NCI-H1694 (cell line): ENCODE measurements at places on chromosomes 1 and 21.
A peak's percentile ranks its signal among the peaks of the same experiment; 100 is the strongest.

DNA sequence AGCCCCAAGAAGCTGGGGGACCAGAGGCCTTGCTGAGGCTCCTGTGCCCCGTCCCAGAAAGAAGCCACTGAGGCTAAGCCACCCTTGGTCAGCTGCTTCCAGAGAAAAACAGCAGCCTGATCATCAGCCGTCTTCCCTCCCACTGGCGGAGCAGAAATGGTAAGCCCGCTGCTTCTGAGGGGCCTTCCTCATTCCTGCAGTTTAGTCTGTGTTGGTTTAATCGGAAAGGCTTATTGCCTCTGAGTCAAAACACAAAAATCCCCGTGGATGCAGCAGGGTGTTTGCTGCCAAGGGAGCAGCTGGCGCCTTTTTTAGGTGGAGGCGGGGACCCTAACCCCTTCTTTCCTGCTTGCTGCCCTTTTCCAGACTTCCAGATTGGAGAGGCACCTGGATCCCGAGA lies 33.9 kb downstream of the SPSB1 start:
- peak; percentile 8 for DNase-seq

DNA sequence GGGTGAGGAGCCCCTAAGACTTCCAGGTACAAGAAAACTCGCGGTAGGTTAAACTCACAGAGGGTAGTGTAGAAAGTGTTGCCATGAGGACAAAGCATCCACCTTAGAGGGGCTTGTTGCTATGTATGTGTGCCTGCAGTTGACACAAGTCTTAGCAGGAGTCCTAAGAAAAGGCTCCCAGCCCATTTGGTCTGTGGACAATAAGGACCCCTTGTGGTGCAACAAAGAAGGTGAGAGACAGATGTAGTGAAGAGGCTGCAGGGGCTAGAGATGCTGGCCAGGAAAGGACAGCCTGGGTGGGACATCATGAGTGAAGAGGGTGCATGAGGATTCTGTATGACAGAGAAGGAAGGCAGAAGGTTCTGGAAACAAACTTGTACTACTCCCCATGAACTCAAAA lies 36.3 kb upstream of the IL10 start:
- DNase-seq: peak; percentile 1

GRCh38 chr1:25873120-25873519 lies 2.4 kb downstream of the PAQR7 start:
- DNase-seq: no peak

DNA sequence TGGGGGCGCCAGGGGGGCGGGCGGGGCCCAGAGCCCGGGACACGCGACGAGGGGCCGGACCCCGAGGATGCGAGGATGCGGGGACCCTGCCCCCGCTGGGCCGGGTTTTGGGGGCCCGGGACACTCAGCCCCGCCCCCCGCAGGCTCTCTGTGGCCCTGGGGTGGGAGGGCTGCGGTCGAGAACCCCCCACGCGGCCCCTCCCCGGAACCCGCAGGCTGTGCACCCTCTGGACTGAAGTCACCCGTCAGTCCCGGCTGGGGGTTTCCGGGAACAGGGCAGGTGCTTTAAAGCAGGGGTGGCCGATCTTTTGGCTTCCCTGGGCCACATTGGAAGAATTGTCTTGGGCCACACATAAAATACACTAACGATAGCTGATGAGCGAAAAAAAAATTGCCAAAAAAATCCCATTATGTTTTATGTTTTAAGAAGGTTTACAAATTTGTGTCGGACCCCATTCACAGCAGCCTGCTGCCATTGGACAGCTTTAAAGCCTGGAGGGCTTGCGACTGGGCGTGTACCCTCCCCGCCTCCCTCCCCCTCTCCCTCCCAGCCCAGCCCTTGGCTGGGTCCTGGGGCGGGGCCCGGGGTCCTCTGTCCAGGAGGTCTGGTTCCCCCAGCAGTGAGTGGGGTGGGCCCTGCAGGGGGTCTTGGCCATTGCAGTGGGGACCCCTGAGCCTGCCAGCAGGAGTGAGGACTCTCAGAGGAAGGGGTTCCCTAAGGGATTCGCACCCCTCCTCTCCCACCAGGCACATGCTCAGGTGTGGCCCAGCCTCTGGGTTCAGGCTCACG lies 21.6 kb upstream of the C1orf159 start:
- DNase-seq: no peak

GRCh38 chr1:207825409-207825695 lies 73.5 kb downstream of the CD46 start:
- no peak for DNase-seq

- DNase-seq: no peak
Observed at GRCh38 chr1:112508278-112509004, at the start of gene WNT2B. TSS of gene WNT2B (plus strand) at chr1:112508965. CDS start at chr1:112509263, 298 bp downstream.

DNA sequence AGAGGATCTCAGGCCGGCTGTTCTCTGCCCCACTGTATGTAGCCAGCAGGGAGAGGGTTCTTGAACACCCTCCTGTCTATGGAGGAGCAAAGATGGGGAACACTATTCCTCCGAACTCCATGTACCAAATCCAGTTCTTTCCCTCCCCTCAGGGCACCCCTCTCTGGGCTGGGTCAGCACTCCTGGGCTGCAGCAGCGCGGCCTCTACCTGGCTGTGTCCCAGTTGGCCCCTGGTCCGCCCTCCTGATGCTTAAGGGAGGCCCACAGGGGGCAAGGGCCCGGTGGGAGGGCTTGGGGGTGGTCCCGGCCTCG lies 471 bp upstream of the ADPRS start:
- no peak for DNase-seq

DNA sequence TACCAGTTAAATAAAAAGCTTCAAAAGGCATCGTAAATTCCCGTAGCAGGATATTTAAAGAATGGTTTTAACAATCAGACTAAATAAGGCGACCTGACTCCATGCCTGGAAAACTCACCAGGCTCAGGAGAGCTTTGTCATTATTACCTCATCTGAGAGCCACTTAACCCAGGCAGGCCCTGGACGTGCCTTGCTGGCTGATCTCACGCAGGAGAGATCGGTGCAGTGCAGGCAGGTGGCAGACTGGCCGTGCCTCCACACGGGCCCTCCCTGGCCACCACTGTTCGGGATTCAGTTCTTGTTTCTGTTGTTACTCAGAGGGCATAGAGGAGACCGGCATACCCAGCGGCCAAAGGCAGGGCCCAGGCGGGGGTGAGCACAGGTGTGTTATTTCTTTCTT lies 6.4 kb downstream of the MT1HL1 start:
- no peak for DNase-seq

DNA sequence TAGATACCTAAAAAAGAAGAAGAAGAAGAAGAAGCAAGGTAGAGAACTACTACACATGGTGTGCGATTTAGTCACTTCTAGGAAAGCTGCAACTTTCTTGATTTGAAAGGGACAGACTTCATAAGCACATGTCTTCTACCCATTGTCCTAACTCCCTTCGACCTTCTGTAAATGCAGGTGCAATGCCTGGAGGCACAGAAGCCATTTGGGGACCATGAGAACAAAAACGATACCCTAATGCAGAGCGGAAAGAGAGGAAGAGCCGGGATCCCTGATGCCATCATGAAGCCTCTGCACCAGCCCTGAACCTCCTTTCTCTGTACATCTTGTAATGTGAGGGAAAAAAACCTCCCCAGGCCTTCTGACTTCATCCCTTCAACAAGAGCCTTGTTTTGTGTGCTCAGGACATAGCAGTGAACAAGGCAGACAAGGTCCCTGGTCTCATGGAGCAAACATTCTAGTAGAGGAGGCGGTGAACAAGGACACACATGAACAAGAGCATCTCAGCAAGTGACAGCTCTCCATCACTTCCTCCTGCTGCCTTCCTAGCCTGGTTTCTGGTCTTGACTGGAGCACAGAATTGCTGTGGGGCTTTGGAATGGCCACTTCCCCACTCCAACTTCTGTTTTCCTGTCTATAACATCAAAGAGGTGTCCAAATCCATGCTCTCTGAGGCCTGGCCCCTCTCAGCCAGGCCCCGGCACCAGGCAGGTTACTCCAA lies 5.5 kb upstream of the LAPTM5 start:
- DNase-seq: no peak

GRCh38 chr1:173775578-173776226 lies 48.8 kb upstream of the DARS2 start:
- DNase-seq: no peak

GRCh38 chr1:160076295-160076694 lies 5.0 kb upstream of the KCNJ9 start:
- no peak for DNase-seq

DNA sequence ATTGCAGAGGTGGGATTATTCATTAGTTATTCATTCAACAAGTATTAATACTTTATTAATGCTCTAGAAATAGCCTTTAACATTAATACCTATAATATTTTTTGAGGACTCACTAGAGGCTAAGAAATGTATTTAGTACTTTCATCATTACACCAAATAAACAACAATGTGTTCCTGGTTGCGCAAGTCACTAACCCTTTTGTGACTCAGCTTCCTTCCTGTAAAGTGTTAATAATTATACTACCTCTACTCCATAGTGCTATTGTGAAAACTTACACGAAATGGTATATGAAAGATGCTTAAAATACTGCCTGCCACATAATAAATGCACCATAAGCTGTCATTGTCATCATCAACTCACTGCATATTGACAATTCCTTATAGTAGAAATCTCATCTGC lies 431.0 kb downstream of the DPYD start:
- no peak for DNase-seq

DNA sequence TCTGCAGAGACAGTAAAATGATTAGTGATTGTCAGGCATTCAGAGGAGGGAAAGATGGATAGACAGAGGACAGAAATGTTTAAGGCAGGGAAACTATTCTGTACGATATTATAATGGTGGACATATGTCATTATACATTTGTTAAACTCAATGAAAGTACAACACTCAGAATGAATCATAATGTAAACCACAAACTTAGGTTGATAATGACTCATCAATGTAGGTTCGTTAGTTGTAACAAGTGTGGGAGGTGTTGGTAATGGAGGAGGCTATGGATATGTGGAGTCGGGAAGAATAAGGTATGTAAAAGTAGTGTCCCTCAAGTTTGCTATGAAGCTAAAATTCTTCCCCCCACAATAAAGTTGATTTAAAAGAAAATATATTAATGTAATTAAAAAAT lies 455.0 kb downstream of the BRINP3 start:
- no peak for DNase-seq

DNA sequence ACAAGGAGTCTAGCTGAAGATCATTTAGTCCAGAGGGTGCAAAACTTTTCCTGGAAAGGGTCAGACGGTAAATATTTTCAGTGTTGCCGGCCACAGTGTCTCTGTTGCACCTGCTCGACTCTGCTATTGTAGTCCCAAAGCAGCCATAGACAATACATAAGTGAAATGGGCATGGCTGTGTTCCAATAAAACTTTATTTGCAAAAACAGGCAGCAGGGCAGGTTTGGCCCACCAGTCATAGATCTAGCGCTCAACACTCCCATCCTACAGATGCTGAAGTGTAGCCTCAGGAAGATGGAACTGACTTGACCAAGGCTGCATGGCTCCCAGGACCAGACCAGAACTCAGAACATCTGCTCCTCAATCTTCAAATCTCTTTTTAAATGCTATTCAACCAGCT lies 46.2 kb upstream of the CLDN14 start:
- no peak for DNase-seq

GRCh38 chr1:16151196-16151994 lies 4.5 kb downstream of the EPHA2 start:
- DNase-seq: no peak

GRCh38 chr1:58765006-58765405 lies 18.8 kb downstream of the JUN start:
- DNase-seq: no peak

GRCh38 chr1:35531368-35531767 lies 25.8 kb downstream of the KIAA0319L start:
- DNase-seq: no peak
